ENCODE measurements at places on chromosomes 3 and 15.

- no peak for DNase-seq
Measured at GRCh38 chr3:164458986-164459385, 619.3 kb downstream of the SI start.

- no peak for DNase-seq
Measured at GRCh38 chr15:51629612-51630011, 7.0 kb upstream of the DMXL2 start.

DNA sequence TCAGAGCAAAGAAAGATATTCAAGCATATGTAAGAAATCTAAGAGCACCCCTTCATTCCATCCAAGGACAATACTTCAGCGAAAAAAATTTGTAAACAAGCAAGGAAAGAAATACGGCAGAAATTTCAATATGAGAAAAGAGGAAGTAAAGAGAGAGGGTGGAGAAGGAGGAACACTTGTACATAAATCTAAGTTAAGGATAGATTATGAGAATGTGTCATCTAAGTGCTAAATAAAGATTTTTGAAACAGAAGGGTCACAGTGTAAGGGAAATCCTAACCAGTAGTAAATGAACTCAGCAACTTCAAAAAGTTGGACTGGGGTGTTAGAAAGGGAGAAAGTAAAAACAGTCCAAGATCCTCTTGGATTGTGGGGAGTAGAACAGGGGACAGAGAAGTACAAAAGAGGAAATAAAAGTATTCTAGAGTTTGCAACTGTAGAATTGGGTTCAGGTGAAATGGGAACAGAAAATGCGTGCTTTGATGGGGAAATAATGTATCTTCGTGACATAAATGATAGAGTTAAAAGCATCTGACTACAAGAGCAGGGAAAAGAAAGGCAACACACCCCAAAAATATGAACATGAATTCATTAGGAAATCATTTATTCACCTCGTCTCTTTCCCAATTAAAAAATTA, 68.5 kb upstream of the ATP13A5 start:
- DNase-seq = no peak

DNA sequence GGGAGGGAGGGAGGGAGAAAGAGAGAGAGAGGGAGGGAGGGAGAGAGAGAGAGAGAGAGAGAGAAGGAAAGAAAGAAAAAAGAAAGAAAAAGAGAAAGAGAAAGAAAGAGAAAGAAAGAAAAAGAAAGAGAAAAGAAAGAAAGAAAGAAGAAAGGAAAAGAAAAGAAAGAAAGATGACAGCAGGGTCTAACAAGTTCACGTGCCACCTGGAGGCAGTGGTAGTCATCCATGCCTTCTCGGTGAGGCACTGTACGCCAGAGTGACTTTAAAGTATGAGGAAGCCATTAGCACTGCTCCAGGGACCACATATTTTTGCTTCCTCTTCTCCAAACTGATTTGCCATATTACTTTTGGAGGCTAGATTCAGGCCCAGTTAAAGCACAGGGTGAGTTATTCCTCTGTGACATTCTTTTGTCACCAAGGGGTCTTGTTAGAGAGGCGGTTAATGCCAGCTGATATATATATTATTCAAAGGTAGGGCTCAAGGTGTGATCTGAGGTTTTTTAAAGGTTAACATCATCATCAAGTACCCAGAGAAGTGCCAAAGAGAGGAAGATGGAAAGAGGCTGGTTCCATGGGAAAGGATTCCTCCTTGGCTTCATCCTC, at the start of gene HTR3D:
TSS of gene HTR3D (plus strand) at position 556 of the 606 bp plus-strand sequence. CDS start at position 556, 0 bp downstream.
- no peak for DNase-seq

- DNase-seq = no peak
Measured at GRCh38 chr3:61739640-61740039, 178.3 kb downstream of the PTPRG start.

GRCh38 chr3:8738639-8739038, 5.0 kb downstream of the CAV3 start:
- DNase-seq = no peak

DNA sequence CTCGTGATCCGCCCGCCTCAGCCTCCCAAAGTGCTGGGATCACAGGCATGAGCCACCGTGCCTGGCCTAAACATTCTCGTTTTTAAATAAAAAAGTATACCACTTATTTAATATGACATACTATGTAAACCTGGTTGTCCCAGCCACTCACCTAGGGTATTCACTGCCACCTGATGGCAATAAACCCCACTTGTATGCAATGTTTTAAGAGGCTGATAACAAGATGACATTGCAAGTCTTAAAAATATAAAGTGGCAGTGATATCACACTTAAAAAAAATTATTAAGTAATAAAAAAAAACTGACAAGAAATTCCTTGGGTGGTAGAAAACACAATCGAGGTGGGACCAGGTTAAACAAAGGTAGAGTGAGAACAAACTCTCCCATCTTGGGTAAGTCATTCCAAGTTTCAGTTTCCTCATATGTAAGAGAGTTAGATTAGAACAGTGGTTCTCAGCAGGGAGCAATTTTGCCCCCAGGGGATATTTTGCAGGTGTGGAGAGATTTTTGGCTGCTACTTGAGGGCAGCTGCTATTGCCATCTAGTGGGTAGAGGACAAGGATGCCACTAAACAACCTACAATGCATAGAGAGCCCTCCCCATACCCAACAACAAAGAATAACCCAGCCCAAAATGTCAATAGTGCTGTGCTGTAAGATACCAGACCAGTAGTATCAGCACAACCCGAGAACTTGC, 14.5 kb downstream of the ARF4 start:
- no peak for DNase-seq

DNA sequence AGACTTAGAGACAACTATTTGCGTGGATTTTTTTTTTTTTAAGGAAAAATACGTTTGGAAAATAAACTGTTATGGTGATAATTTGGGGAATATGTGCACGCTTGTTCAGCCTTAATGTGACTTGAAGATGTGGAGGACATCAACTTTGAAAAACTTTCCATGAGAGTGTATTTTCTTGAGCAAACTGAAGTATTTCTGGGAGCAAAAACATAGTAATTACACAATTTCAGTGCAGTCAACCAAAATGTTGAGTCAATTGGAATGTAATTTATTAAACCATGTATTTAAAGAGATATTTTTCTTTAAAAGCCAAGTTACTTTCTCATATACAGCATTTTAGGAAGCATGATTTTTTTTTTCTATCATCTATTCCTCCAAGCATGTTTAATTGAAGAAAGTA, 80.3 kb upstream of the FLNB start:
- DNase-seq = no peak

- DNase-seq = no peak
Measured at GRCh38 chr3:171812811-171813210, 2.5 kb upstream of the PLD1 start.

GRCh38 chr3:46717447-46718231, at the start of gene PRSS50:
Gene PRSS50 (minus strand): TSS chr3:46717869. CDS start chr3:46717824, 45 bp downstream.
- no peak for DNase-seq

GRCh38 chr3:136192831-136193230, 3.3 kb downstream of the MSL2 start:
- DNase-seq = no peak

- peak; percentile 65 for DNase-seq
Measured at GRCh38 chr3:51669241-51670052, 1.6 kb upstream of the TEX264 start.

- DNase-seq = peak; percentile 1
Measured at GRCh38 chr3:149085828-149086231, 503 bp downstream of the HLTF start.

DNA sequence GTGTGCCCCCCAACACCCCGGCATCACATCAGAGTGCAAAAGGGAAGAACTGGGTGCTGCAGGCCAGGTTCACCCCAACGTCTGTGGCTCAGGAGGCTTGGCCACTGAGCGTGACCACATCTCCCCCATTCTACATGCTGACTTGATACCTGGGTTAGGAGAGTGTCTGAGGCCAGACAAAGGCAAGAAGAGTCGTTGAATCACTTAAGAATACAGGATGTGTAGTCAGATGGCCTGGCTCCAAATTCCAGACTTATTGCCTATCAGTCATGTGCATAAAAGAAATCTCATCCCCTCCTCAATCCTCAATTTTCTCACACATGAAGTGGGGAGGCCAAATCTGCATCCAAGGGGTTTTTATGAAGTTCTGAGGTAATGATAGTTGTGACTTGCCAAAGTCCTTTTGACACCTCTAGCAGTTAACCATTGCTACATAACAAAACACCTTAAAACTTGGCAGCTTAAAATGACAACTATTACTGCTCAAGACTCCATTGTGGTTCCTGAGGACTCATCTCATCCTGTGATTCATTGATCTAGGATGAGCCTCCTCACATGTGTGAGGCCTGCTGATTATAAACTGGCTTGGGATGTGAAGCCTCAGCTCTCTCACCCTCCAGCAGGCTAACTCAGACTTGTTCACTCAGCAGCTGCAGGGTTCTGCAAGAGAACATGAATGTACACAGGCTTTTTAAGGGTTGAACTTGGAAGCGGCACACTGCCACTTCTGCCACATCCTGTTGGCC, 138.8 kb upstream of the TLE3 start:
- no peak for DNase-seq

DNA sequence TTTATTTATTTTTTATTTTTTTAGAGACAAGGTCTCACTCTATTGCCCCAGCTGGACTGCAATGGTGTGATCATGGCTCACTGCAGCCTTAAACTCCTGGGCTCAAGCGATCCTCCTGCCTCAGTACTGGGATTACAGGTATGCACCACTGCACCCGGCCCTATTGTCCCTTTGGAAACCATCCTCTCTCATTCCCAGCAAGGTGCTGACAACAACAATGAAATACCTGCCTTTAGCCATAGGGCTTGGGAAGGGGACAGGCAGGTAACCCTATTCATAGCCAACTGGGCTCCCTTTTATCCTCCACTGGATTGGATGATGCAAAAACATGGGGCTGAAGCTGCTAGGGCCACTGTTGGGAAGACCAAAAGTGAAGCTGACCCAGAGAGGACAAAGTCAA, 43.1 kb downstream of the SCAP start:
- no peak for DNase-seq

GRCh38 chr15:73009066-73010056, 42.9 kb upstream of the NEO1 start:
- DNase-seq = no peak

- no peak for DNase-seq
Measured at GRCh38 chr15:62579842-62580241, 414.8 kb upstream of the C2CD4B start.

- no peak for DNase-seq
Measured at GRCh38 chr15:25464383-25464782, 25.6 kb upstream of the UBE3A start.

DNA sequence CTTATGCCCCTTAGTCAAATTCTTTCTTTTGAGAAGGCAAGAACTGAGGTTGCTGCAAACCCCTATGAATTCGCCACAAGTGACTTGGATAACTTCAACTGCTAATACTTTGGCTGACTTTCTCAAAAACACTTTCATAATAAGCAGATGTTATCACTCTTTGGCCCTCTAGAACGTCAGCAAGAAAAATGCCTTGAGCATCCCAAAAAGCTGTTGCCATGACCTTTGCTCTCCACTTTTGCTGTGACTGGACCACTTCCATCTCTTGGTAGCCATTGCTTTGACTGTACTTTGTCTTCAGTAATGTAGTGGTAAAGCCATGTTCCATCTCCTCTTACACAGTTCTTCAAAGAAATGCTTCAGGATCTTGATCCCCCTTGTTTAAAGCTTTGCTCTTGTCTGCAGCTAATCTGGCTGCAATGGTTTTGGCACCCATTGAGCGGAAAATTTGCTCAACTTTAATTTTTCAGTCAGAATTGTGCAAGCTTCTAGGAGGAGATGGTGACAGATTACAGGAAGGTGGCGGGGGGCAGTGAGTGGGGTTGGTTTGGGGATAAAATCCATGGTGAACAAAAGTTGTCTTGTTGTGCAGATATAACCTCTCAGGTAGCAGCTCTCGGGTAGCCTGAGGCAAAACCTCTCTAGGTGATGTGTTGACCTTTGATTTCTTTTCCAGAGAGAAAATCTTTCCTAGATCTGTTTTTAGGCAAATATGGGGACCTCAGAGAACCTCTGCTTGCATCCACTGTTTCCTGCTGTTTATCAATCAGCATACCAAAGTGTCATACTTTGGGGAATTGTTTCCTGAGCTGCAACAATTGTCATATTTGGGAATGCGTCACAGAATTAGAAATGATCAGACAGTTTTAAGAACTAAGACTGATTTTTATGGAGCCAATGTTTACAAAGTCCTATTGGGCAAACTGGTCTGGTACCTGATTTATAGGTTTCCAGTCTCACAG, 83.6 kb downstream of the CCR1 start:
- no peak for DNase-seq

GRCh38 chr3:137264071-137264820, 306.5 kb downstream of the IL20RB start:
- DNase-seq = no peak

DNA sequence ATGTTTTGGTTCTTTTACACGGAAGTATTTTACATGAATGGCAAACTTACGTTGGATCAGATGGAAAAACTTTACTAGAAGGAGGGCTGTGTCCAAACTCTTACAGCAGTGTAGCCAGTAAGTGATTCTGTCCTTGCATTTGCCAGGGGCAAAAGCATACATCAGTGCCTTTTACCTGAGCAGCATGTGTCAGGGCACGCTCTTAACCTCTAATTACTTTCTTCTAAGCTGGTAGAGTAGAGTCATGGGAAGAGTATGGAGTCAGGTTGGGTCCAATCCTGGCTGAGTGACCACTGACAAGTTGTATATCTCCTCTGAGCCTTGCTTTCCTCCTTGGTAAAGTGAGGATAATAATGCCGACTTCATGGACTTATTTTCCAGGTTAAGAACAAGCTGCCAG, 47.1 kb downstream of the RYR3 start:
- no peak for DNase-seq

GRCh38 chr15:88664151-88664778, 25.4 kb downstream of the ISG20 start:
- no peak for DNase-seq

DNA sequence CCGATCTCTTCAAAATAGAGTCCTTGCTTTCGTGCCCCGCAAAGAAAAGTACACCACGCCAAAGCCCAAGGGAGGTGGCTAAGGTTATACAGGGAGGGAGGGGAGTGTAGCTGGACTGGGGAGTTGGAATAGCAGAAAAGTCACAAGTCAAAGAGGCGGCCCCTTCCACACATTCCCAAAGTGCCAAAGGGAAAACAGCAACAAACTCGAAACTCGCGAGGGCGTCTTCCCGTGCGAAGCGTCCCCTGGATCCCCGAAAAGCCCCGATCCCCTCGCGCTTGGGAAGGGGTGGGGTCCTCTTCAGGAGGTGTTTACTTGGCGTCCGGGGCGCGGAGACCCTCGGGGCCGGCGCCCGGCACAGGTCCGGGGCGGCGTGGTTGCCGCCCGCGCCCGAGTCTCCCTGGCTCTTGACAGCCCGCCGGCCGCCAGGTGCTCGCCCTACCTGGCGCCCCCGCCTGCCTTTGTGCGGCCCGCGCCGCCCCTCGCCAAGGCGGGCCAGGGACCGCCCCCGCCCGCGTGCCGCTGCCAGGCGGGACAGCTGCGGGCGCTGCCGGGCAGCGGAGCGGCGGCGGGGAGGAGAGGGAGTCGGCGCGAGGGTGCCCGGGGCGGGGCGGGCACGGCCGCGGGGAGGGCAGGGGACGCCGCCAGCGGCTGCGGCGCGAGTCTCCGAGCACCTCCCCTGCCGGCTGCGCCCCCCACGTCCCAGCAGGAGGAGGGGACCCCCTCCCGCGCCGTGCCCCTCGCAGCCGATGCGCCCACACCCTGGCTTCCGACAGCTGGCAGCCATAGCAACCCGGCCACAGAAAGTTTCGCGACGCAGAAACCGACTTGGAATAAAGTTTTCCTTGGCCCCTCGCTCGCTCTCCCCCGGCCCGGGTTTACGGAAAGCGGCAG, 966 bp downstream of the MYO1E start:
- DNase-seq = no peak

- no peak for DNase-seq
Measured at GRCh38 chr3:24965706-24966385, 462.2 kb upstream of the RARB start.

All from stimulated activated CD8-positive, alpha-beta memory T cell treated with anti-CD3 and anti-CD28 coated beads, Interleukin-7, amount 100 ng/mL, for 1 hour (primary cell).